Fibroblast of mammary gland (primary cell): ENCODE measurements at places on chromosomes 7 and 10.

GRCh38 chr10:49690698-49691356 is 11.4 kb downstream of the C10orf53 start:
- peak; percentile 10 for DNase-seq

DNA sequence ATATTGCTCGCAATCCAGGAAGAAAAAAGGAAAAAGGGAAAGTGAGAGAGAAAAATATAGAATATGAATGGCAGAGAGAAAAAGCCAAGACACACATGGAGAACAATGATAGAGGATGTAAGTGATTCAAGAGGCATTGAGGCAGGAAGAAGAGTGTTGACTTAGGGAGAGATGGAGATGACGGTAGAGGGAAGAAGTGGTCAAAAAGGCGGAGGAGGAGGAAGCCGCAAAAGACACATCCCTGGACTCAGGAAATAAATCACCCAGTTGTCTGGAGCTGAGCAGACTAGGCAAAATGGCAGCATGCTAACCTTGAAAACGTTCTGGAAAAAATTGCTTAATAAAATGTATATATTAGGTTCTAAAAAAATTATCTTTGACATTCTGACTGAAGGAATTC is 17.7 kb upstream of the GPR37 start:
- no peak for DNase-seq

- no peak for DNase-seq
These were observed 85.4 kb downstream of the ICA1 start for GRCh38 chr7:8176370-8177081.

- DNase-seq, result no peak
These were observed 188.2 kb downstream of the SKIDA1 start for GRCh38 chr10:21337171-21337792.

- DNase-seq, result no peak
These were observed 184.4 kb downstream of the TCERG1L start for GRCh38 chr10:131127138-131127589.

DNA sequence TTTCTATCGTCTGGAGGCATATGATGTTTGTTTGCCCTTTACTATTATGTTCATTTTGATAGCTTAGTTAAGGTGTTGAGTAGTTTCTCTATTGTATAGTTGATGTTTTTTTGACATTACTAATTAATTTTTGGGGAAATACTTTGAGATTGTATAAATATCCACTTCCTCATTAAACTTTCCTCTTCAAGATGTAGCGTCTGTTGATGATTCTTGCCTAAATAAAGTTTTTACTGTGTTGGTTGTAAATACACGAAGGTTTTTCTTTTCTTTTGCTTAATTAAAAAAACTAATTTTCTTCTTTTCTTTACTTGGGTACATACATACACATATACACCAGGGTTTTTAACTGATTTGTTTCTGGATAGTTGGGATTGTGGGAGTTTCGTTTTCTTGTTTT is 8.5 kb downstream of the KMT2E start:
- DNase-seq, result no peak

DNA sequence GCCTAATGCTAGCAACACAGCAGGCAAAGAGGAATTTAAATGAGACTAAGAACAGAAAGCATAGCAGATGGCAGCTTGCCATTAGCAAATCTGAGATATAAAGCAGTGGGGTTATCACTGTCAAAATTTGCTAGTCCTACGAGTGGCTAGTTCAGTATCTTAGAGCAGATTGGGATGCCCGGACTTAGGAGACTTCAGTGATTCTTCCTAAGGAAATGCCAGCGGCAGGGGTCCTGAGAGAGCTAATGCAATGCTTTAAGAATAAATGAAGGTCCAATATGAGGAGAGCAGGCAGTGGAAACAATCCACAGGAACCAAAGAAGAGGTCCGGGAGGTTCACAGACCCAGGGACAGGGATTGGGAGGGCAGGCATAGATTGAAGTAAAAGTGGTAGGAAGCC is 169.3 kb upstream of the NPSR1 start:
- no peak for DNase-seq

GRCh38 chr10:97178074-97178473 is 7.7 kb downstream of the SLIT1 start:
- DNase-seq, result no peak

- peak; percentile 86 for DNase-seq
These were observed 2.0 kb upstream of the TNRC18 start for GRCh38 chr7:5425507-5426225.

DNA sequence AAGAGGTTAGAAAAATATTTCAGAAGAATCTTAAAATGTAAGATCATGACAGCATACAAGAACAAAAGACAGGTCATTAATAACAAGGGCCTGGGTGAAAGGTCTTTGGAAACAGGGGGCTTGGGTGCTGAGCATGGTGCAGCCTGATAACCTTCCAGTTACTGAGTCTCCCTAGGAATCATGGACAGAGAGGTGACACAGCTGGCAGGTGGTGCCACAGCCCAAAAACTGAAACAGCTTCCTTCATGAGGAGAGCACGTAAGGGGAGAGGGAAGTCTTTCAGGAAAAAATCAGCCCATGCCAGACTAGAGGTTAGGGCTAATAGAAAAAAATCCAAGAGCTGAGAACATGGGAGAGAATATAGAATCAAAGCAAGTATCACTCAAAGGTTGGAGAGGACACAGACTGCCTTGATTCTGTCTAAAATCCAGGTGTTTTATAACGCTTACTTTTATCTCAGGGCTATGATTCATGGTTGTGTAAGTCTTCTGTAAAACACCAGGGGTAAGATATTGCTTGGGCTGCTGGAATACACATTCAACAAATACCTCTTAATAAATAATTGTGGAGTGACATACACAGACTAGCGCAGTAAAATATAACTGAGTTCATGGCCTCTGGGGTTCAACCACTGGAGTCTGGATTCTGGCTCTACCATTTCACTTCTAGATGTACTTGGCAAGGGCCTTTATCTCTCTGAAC is 88.1 kb downstream of the SEMA3C start:
- DNase-seq, result peak; percentile 35

DNA sequence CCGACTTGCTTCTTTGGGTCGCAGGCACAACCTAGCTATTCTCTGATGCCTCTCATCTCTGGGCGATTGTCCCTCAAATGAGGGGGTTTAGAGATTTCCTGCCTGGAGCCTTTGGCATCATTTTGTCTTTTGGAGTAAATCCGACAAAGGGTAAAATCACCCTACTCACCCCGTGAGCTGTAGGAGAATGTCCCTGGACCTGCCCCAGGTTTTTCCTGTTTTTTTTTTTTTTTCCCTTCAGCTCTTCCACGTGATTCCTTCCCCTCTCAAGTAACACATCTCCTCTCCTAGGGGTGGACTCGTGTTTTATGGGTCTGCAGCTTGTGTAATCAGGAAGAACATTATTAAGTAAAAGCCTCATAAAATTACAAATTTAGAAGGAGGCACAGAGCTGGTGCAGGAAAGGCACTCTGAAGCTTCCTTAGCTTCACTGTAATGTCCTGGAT is 128.4 kb upstream of the ZNF746 start:
- DNase-seq, result peak; percentile 49

GRCh38 chr7:105189859-105190492 is 176.0 kb downstream of the KMT2E start:
- no peak for DNase-seq

DNA sequence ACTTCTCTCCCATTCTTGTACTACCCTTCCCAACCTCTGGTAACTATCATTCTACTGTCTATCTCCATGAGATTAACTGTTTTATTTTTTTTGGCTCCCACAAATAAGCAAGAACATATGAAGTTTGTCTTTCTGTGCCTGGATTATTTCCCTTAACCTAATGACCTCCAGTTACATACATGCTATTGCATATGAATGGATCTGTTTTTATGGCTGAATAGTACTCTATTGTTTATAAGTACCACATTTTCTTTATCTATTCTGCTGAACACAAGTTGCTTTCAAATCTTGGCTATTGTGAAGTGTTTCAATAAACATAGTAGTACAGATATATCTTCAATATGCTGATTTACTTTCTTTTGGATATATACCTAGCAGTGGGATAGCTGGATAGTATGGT is 376.6 kb upstream of the KCND2 start:
- DNase-seq, result no peak

- no peak for DNase-seq
These were observed 28.5 kb upstream of the HDAC9 start for GRCh38 chr7:18467011-18467410.

DNA sequence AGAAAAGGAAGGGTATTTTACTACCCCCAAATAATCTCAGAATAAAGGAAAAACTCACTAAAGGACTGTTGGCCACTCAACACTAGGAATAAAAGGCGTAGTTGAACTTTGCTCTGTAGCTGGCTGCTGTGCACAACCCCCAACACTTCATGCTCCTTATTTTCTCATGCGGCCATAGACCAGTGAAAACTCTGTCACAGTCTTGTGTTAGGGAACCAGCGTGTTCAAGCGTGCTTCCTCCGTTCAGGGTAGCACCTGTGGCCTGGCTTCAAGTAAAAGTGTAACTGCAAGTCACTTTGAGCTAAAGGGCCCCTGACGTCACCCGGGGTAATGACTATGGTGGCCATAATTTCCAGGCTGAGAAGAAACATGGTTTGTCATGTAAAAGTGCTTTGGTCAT is 27.0 kb downstream of the BLNK start:
- no peak for DNase-seq

DNA sequence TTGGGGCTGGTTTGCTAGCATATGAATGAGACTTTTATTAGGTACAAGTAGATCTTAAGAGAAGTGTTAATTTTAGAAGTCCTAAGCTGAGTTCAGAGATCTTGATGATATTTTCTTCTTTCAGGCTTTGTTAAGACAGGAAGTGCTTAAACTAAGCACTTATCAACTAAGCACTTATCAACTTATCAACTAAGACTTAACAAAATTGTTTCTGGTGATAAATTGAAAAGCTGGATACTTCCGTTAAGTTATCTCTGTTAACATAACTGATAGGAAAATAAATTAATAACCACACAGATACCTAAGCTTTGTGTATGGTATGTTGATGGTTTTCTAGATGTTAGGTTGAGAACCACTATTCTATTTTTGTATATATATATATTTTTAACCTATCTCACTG is 113.7 kb downstream of the PHTF2 start:
- no peak for DNase-seq

- DNase-seq, result peak; percentile 45
These were observed 728 bp downstream of the CAV2 start for GRCh38 chr7:116500078-116500853.

DNA sequence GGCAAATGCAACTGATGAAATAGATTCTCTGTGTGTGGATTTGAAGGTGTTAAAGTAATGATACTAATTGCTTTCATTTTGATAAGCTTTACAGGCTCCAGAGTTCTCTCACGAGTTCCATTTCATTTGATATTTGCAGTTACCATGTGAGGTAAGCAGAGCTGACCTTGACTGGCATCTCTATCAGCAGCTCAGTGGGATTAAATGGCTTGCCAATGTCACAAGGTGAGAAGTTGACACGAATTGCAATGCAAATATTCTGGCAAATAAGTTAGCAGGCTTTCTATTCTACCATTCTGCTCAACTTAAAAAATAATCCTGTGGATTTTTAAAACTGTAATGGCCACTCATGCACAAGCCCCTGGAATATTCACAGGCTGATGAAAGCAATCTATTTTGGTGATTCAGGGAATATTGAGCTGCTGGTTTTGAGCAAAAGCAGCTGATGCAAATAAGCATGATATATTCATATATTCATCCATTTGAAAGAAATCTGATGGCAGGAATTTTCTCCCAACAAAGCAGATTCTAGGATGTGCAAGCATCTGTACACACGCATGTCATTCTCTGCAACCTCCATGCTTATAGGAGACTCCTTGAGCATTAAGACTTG is 64.5 kb upstream of the ANKRD1 start:
- DNase-seq, result no peak

GRCh38 chr10:111273635-111274034 is 196.8 kb downstream of the ADRA2A start:
- DNase-seq, result no peak

- DNase-seq, result peak; percentile 3
These were observed 208.3 kb downstream of the CELF2 start for GRCh38 chr10:11225935-11226334.

DNA sequence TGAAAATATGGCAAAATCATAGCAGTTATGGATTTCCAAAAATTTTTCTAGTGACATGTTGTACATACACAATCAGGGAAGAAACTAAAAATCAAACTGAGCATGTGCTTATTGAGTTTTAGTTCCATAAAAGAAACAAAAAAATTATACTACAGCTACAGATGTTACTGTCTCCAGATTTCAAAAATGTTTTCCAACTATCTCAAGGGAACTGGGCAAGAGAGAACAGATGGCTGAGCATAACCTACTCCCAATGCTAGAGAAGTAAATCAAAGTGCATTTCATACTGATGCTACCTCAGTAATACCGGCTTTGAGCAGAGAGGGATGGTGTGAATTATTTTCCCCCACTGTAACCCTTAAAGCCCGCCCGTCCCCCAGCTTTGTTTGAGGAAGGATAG is 40.7 kb upstream of the KMT2C start:
- no peak for DNase-seq

GRCh38 chr10:47164800-47165128 is 135.2 kb upstream of the GDF10 start:
- DNase-seq, result no peak

DNA sequence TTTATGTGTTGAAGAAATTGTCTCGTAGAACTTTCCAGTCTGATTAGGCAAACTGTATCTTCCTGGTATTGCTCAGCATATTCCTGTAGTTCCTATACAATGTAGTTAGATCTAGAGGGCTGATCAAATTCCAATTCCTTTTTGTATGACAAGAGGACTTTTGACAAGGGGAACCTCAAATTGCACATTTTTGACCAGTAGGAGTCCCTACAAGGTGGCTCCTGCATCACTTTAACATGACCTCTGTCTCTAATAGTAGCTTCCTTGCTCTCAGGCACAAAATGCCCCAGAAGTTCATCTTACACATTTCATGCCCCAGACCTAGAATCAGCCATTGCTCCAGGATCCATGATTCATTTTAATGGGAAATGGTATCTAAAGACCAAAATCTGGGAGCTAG is 18.7 kb downstream of the HERPUD2 start:
- no peak for DNase-seq

- DNase-seq, result no peak
These were observed 117.3 kb downstream of the PTPRN2 start for GRCh38 chr7:158470336-158470735.

DNA sequence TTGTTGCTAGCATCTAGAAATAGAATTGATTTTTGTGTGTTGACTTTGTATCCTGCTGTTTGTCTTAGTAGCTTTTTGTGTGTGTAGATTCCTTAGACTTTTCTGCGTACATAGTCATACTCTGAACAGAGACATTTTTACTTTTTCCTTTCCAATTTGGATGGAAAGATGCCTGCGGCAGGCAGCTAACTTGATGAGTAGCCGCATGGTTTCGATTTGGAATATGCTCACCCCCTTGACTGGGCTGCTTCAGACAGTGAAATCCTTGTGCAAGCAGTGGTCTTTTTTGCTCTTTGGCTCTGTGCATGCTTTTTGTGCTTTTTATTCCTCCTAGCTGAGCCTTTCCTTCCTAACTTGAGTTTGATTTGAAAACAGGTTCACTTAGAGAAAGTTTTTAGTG is 71.8 kb downstream of the HHEX start:
- DNase-seq, result peak; percentile 5

DNA sequence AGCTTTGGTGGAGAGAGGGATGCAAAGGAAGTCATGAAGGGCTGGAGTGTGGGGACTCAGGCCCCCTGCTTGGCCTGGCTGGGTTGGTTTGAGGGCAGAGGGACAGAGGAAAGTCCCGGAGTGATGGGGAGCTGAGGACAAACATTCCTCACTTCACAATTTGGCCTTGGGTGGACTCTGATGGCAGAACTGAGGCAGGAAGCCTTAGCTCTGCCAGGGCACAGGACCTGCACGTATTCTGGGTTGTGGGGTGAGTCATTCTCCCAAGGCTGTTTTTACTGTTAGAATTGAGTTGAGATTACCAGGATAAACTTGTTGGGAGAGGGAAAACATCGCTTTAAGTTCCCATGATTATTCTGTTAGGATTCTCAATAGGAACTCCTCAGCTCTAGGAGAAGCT is 2.6 kb downstream of the GOLGA7B start:
- no peak for DNase-seq
